ENCODE measurements at places on chromosomes 11 and 22.

GRCh38 chr11:35514481-35514880 lies 10.9 kb downstream of the PAMR1 start:
- DNase-seq: no peak

GRCh38 chr11:10628508-10629236 lies 60.2 kb upstream of the LYVE1 start:
- no peak for DNase-seq

DNA sequence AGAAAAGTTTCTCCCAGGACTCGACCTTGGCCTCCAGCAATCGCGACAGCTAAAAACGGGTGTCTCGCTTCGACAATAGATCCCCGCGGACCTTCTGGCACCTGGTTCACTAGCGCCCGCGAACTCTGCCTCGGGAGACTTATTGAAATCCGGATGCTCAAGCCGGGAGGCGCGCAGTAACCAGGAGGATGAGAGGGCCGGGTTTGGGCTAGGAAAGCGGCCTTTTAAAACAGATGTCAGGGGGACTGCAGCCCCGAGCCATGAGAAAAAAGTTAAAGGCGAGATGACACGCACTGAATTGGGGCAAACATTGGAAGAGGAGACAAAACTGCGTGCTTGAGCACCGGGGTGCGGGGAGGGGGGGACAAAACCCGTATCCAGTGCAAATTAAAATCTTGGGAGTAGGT lies 637 bp upstream of the ZBTB16 start:
- no peak for DNase-seq

- peak; percentile 89 for DNase-seq
Observed at GRCh38 chr11:66126808-66127555, 56.9 kb downstream of the PACS1 start.

GRCh38 chr11:7564803-7565202 lies 51.0 kb downstream of the PPFIBP2 start:
- no peak for DNase-seq

DNA sequence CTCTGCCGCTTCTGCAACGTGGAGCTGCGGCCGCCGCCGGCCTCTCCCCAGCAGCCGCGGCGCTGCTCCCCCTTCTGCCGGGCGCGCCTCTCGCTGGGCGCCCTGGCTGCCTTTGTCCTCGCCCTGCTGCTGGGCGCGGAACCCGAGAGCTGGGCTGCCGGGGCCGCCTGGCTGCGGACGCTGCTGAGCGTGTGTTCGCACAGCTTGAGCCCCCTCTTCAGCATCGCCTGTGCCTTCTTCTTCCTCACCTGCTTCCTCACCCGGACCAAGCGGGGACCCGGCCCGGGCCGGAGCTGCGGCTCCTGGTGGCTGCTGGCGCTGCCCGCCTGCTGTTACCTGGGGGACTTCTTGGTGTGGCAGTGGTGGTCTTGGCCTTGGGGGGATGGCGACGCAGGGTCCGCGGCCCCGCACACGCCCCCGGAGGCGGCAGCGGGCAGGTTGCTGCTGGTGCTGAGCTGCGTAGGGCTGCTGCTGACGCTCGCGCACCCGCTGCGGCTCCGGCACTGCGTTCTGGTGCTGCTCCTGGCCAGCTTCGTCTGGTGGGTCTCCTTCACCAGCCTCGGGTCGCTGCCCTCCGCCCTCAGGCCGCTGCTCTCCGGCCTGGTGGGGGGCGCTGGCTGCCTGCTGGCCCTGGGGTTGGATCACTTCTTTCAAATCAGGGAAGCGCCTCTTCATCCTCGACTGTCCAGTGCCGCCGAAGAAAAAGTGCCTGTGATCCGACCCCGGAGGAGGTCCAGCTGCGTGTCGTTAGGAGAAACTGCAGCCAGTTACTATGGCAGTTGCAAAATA lies 816 bp downstream of the PDE3B start:
- DNase-seq: peak; percentile 34

- DNase-seq: no peak
Observed at GRCh38 chr11:43589601-43590250, 90.8 kb upstream of the HSD17B12 start.

DNA sequence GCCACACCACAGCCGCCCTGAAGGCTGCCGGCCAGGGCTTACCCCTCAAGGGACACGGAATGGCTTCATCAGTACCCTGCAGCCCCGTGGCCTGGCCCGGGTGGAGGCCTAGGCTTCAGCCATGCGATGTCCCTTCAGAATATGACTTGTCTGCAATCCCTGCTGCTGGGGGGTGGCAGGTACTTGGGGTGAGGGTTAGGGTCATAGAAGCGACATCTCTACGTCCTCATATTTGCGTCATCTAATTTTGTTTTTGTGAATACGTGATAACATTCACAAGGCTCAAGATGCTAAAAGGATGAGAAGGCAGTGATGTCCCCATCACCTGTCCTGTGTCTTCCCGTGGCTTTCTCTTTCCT lies 6.4 kb downstream of the CCND1 start:
- DNase-seq: no peak

All from fibroblast of lung (primary cell).